Esophagus squamous epithelium (tissue), 5 donors: ENCODE measurements at places on chromosomes 4 and X. TPM values are rescaled to one million over a fixed set of nuclear protein-coding genes. Genes with fewer than 3 reads are reported as not detected.

DNA sequence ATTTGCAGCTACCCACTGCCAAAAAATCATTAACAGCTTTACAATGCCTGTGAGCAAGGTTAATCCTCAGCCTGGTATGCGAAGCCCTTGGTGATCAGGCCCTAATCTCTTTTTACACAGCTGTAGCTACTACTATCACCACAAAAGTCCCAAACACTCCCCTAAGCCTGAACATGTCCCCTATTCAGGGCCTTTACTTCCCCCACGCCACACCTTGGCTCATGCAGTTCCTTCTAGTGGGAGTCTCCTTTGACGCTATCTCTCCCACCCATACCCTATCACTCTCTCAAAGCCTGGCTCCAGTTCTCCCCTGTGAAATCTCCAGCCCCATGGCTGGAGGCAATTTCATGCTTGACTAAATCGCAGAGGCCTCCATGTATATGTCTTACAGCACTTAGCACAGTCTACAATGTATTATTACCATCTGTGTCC lies 90.6 kb upstream of the CBR4 start:
- no peak for DNase-seq

The BOD1L1 gene
- total RNA-seq, result 15.0 TPM

The EGFL6 gene
- 6.8 TPM for total RNA-seq

GRCh38 chr4:152443859-152444258 lies 92.0 kb downstream of the FBXW7 start:
- DNase-seq, result no peak

GRCh38 chr4:121360495-121360894 lies 20.3 kb downstream of the QRFPR start:
- no peak for DNase-seq

The ZAR1 gene
- total RNA-seq, result not detected

GRCh38 chr4:10171055-10171454 lies 54.5 kb upstream of the WDR1 start:
- no peak for DNase-seq

DNA sequence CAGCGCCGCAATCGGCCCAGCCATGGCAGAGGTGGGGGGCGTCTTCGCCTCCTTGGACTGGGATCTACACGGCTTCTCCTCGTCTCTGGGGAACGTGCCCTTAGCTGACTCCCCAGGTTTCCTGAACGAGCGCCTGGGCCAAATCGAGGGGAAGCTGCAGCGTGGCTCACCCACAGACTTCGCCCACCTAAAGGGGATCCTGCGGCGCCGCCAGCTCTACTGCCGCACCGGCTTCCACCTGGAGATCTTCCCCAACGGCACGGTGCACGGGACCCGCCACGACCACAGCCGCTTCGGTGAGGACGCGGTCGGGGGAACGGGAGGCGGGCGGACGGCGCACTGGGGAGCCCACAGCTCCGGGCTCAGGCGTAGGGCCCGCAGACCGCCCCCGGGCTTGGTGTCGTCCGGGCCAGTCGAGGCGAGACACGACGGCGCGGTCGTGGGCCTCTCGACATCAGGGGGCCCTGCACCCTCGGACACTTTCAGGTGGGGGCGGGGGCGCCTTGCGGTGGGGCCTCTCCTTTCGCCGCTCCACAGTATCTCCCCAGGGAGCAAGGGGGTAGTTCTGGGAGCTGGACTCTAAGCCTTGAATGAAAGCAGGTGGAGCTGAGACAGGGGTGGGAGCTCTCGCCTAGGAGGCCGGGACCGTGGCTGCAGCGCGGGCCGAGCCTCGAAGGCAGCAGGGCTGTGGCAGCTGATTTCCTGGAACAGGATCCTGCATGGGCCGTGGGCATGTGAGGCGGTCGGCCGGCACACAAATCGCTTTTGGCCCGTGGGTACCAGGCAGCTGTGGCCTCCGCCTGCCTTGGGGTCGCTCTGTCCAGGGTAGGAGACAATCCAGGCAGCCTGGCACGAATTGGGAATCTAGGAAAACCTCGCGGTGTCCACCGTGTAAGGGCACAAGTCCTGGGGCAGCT lies 722 bp downstream of the FGF16 start:
- no peak for DNase-seq

- no peak for DNase-seq
Observed at GRCh38 chr4:69689599-69689998, 36.6 kb upstream of the UGT2A1 start.

- no peak for DNase-seq
Observed at GRCh38 chrX:123988423-123989111, 27.1 kb downstream of the STAG2 start.

DNA sequence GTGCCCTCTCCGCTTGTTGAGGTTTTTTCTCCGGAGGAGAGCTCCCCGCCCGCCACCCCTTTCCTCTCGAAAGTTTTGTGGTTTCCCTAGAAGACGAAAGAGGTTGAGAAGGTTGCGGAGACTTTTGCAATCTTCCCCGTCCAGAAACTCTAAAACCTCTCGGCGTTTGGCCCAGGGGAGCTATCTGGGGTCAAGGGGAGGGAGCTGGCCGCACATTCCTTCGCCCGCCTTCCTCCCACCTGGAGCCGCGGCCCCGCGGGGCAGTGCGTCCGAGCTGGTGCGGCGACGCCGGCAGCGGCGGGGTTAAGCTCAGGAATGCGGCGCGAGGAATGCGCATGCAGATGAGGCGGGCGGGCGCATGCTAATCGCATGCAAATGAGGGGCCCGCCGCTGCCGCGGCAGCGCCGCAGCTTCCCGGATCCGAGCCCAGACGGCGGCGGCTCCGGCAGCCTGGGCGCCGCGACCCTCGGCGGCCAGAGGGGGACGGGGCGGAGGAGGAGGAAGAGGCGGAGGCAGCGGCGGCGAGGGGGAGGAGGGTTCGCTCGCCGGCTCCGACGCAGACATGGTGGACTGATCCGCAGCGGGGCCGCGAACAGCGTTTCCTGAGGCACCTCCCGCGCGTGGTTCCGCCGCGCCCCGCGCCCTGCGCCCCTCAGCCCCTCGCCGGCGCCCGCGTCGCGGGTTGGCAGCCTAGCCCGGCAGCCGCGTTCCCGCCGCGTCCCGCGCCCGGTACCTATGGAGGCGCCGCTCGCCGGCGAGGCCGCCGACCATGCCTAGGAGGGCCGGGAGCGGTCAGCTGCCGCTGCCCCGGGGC lies at the start of gene WWC2:
Gene WWC2 (plus strand): TSS at position 535 of the 814 bp plus-strand sequence. CDS start 235 bp downstream, at position 770.
- DNase-seq, result peak; percentile 12

GRCh38 chrX:17669891-17670290 lies 67.4 kb upstream of the SCML1 start:
- DNase-seq, result no peak

DNA sequence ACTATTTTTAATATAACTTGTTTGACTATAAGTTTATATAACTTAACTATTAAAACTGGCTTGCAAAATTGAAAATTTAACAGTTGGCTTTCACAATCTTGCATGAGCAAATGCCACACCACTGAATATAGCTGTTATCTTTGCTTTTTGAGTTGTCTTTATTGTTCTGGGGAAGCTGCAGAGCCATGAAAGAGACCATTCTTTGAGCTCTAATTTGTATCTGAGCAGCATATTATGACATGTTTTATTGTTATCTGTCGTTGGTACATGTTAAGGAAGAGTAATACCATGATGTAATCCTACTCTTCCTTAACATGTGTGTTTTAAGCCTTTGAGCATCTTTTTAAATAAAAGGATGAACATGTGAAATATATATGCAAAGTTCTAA lies 97.1 kb upstream of the ANK2 start:
- DNase-seq, result no peak

DNA sequence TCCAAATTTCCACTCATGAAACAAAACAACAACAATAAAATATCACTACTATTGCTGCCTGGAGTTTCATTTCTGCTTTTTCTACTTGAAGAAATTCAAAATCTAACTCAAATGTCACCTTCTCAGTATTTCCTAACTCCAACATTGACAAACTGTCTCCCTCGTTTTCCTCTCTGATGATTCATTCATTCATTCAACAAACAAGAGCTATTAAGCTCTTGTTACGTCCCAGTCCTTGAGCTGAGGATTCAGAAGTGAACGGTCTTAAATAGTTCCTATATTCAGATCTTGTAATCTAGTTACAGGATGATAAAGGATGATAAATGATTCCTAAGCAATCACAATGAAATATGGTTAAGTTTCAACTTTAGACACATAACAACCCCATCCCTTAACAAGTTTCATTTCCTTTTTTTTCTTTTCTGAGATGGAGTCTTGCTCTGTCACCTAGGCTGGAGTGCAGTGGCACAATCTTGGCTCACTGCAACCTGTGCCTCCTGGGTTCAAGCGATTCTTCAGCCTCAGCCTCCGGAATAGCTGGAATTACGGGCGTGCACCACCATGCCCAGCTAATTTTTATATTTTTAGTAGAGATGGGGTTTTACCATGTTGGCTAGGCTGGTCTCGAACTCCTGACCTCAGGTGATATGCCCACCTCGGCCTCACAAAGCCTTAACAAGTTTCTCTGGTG lies 1.7 kb downstream of the SLC9B2 start:
- no peak for DNase-seq

GRCh38 chr4:93960450-93960849 lies 131.9 kb downstream of the ATOH1 start:
- DNase-seq, result no peak

DNA sequence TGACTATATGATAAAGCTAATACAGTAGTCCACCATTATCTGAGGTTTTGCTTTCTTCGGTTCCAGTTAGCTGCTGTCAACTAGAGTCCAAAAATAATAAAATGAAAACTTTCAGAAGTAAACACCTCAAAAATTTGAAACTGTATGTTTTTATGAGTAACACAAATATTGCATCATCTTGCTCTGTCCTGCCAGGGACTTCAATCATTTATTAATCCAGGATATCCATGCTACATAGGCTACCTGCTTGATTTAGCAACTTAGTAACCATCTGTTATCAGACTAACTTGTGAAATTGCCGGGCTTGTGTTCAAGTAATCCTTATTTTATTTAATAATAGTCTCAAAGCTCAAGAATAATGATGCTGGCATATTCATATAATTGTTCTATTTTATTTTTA lies 1537.8 kb upstream of the PABPC4L start:
- no peak for DNase-seq

The HTN3 gene
- total RNA-seq, result not detected

The PPARGC1A gene
- 0.75 TPM for total RNA-seq

The TCEAL6 gene
- not detected for total RNA-seq

DNA sequence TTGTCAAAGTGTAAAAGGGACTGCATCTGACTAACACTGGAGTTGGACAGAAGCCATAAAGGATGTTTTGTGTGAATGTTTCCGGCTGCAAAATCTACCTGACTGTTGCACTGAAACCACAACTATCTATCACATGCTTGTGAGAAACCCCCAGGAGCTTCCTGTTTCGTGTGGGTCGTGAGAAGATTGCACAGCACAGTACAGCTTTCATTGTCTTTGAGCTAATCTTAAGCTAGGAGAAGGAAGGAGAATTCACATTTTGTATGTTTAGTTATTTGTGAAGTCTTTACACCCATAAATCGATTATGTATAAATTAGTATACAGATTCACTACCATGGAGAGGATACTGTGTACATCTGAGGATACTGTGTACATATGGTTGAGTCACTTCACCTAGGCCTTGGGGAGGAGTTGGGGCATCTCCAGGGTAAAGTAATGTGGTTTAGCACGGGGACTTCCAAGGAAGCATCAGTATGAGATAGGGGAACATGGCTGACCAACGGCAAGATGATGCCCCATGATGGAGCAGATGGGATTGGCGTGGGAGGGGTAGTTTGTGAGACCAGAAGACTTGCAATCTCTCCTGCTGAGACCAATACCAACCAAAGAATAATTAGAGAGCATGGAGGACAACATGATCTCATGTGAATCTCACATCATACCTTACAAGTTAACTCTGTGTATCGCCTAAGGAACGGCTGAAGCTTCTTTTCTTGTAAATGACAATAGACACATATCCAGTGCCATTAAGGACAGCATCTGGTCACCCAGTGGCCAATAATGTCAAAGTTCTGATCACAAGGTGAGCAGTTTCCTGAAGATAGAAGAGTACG lies 43.1 kb upstream of the FAM9C start:
- no peak for DNase-seq

DNA sequence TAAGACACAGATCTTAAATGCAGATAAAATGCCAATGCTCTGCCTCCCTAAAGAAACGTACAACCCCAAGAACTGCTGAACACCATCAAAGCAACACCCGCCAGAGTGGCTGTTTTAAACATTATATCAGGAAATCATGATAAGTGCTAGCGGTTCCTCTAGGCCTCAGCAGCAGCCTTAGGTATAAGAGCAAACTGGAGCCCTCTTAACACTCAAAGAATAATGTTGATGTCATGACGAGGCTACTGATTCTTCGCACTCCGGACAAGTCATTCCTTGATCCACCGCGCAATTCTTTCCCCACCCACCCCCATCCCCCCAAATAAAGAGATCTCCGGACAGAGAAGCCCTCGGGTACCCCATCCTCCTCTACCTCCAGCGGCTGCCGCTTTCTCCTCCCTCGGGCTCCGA lies 507 bp downstream of the LIN54 start:
- DNase-seq, result no peak

GRCh38 chrX:4588466-4588865 lies 875.0 kb upstream of the PRKX start:
- DNase-seq, result no peak

- DNase-seq, result no peak
Observed at GRCh38 chr4:96471956-96472867, 632.3 kb downstream of the PDHA2 start.

DNA sequence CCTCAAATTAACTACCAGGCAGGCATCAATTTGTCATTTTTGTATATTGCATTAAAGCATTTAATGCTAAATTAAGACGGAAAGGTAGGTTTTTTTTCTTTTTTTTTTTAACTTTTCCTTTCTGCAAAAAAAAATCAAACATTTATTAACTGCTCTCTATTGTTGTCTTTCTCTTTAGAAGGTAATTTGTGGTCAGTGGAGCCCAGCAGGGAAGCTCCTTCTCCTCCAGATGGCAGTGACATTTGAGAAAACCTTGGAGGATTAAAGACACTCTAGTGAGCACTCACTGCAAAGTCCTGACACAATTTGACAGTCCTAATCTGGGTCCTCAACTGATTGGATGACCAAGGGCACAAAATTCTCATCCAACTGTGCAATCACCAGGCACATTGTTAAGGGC lies 102.4 kb downstream of the SLIT2 start:
- no peak for DNase-seq

GRCh38 chr4:9703391-9703790 lies 78.0 kb upstream of the DRD5 start:
- DNase-seq, result no peak

GRCh38 chr4:76738086-76738931 lies 159.6 kb downstream of the SOWAHB start:
- DNase-seq, result no peak

DNA sequence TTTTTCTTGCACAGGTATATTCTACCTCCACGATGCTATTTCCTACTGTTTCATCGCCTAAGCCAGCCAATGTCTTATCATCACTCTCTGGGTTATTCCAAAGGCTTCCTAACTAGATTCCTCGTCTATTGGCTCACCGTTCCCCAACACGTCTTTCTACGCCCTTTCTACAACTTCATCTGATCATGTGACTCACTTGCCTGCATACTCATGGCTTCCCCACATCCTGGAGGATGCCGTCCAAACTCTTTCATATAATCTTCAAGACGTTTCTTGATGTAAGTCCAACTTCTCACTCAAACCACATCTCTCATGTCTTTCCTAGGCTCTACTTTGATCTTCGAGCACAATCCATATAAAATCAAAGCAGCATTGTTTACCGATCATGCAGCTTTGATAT lies 322.0 kb upstream of the PPARGC1A start:
- no peak for DNase-seq

GRCh38 chr4:11228530-11228929 lies 200.2 kb downstream of the HS3ST1 start:
- DNase-seq, result no peak

The AMBN gene
- not detected for total RNA-seq
